ENCODE measurements at places on chromosomes 7 and 10.

- DNase-seq, result peak; percentile 63
Observed at GRCh38 chr7:81676813-81677212, 93.0 kb downstream of the HGF start.

DNA sequence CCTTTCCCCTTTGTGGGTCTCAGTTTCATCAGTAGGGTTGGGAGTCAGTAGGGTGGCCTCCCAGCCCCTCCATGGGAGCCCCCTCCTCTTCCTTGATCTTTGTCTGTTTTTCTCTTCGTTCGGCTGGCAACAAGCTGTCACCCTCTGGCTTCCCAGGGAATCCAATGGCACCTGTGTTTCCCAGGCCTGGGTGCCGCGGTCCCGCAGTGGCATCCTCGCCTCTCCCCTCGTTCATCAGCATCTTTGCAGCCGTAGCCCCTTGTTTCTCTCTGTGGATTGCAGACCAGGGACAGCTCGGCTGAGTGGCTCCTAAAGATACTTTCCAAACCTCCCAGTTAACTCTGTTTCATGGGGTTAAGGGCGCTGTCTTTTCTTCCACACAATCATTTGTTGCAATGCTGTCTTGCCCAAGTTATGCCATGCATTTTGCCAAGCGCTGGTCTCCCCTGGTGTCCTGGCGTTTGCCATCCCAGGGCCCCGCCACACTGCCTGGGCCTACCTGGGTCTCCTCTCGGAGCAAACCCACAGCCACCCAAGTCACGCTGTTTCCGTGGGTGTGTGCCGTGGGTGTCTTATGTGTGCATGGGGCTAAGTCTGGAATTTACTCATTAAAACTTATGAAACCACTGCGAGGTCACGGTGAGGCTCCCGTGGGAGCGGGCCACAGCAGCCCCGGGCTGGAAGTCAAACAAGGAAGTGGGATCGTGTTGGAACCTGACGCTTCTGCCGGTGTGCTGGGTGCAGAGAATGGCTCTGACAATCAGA lies 189.4 kb upstream of the SHH start:
- DNase-seq, result no peak

- no peak for DNase-seq
Observed at GRCh38 chr10:18364987-18365775, 225.0 kb downstream of the CACNB2 start.

DNA sequence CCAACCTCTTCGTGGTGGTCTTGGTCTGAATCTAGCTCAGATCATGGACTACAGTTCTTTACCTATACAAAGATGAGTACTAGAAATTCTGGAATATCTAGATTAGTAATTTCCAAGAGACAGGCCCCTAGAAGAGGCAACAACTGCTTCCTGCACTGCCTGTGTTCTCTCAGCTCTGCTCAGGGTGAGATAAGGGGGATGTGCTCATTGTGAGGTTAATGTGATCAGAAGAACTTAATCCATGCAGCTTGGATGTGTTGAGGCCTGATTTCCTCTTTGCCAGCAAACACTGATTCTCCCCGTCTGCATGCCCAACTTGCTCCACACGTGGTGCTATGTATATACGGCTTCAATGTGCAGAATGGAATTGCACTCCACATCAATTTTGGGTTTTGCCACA lies 268.0 kb downstream of the PHTF2 start:
- DNase-seq, result no peak

- no peak for DNase-seq
Observed at GRCh38 chr7:132654150-132654549, 77.9 kb upstream of the PLXNA4 start.

GRCh38 chr10:21740989-21741388 lies 207.0 kb downstream of the MLLT10 start:
- no peak for DNase-seq

- peak; percentile 88 for DNase-seq
Observed at GRCh38 chr10:12264204-12264940, 68.4 kb downstream of the CDC123 start.

DNA sequence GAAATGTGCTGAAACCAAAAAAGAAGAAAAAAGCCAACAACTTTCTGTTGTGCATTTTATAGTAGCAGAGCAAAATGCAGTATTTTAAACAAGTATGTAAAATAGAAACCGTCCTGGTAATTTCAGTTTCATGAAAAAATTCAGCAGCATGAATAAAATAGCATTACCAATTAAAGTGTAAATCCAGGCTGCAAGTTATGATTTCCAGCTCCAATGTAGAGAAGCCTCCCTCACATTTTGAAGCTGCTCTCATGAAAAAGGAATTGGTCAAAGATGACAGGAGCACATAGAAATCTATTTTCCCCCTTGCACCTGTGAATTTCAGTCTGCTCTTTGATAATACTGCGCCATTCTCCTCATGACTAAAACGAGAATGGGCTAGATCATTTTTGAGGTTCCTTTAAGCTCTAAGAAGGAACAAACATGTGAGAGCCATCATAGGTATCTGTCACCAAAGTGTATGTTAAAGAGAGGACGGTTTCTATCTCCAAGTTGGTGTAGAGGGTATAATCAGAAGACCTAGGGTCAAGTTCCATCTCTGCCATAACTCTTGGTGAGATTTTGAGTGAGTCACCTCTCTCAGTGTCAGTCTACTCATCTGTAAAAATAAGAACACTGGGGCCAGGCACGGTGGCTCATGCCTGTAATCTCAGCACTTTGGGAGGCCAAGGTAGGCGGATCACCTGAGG lies 107.5 kb downstream of the MTPAP start:
- DNase-seq, result no peak

- no peak for DNase-seq
Observed at GRCh38 chr10:118769898-118770600, 15.3 kb upstream of the CACUL1 start.

- no peak for DNase-seq
Observed at GRCh38 chr10:28054228-28054860, 55.5 kb upstream of the ODAD2 start.

- no peak for DNase-seq
Observed at GRCh38 chr7:91824201-91824600, 56.3 kb downstream of the MTERF1 start.

GRCh38 chr10:104617831-104618230 lies 23.3 kb upstream of the SORCS3 start:
- DNase-seq, result no peak

DNA sequence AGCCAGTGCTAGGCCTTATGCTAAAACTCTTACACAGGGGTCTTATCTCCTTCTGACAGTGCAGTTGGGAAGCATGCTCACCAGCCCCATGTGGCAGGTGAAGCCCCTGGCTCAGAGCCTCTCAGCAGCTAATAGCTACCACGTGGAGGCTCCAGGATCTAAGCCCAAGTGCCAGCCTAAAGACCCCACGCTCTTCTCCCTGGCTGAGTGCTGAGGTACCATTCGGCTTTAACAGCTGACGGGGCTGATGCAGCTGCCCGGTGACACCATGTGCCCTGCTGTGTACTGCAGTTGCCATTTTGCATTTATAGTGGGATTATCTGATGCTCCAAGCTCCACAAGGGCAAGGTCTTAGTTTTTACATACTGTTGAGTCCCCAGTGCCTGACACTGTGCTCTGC lies 515.7 kb upstream of the GALNT17 start:
- DNase-seq, result no peak

DNA sequence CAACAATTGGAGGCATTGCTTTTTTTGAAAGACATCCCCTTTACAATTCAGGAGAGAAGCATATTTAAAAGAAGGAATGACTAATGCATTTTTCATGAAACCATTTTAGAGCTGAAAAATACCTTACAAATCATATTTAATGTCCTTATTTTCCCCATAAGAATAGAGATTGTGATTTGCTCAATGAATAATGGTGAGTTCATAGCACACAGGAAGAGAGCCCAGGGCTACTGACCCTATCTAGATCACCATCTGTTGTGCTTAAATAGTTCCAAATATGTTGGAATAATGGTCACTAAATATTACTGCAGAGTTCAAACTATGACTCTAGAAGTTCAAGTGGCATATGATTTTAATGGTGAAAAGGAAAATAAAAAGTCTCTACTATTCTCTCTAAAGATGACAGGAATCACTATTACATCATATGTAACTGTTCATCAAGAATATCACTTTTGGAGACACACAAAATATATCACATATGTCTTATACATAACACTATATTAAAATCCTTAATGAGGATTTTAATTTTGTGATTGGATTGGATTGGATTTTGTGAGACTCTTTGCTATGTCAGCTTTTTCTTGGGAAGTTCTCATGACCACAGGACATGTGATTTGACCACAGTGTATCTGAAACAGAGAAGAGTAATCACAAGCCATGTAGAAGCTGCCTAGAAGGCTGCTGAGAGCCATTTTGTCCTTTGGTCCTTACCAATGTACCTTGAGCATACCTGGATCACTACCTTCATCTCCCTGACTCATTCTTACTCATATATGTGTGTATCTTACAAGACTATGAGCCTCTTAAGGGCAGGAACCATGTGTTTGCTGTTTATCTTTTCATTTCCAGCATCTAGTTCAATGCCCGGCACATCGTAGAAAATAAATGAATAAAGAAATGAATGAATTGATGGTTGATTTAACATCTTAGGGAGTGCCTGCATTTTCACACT lies 26.4 kb downstream of the SLC16A9 start:
- DNase-seq, result no peak

All from SHP77 (cell line).